Skeletal muscle cell (primary cell): ENCODE measurements at places on chromosomes 7 and 10.
A peak's percentile ranks its signal among the peaks of the same experiment; 100 is the strongest.

GRCh38 chr7:13144673-13145072 lies 457.2 kb downstream of the ARL4A start:
- peak; percentile 51 for DNase-seq

- no peak for DNase-seq
Observed at GRCh38 chr7:74235518-74236268, 18.5 kb downstream of the RFC2 start.

DNA sequence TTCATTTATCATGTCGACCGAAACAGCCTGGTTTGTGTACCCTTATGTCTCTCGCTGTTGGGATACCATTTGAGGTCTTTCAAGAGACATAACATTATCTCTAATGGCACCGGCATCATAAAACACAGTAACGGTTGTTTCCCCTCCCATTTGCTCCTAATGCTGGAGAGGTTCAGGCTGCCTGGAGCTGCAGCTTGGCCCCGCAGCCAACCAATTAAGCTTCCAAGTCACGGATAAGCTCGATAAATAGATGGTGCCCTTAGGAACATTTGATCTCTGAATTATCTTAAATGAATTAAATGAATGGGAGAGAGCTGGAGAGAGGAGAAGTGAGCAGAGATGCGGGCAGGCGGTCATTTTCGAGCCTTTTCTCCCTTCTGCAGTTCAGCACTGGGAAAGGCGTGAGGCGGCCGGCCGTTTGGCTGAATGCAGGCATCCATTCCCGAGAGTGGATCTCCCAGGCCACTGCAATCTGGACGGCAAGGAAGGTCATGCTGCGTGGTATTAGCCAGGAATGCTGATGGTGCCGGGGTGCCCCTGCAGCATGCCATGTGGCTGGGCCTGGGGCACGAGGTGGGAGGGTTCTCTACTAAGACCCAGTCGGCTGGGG lies 12.6 kb downstream of the CPA4 start:
- no peak for DNase-seq

DNA sequence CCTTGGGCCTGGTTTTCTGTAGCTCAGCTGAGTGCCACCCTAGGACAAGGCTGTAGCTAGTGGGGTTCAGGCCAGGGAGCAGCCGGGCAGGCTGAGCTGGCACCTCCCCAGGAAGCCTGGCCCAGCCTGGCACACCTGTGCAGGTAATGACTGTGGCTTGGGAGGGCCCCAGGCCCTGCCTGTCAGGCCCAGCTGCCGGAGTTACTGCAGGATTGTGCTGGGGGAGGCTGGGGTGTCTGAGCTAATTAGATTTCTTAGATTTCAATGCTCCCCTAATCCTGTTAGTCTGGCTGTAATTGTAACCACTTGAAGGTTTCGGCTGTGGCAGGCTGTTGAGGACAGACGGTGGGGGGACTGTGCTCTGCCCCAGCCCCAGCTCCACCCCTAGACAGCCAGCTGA lies 6.0 kb downstream of the ZMIZ1 start:
- no peak for DNase-seq

- DNase-seq = no peak
Observed at GRCh38 chr7:125516194-125516593, 586.6 kb upstream of the POT1 start.

DNA sequence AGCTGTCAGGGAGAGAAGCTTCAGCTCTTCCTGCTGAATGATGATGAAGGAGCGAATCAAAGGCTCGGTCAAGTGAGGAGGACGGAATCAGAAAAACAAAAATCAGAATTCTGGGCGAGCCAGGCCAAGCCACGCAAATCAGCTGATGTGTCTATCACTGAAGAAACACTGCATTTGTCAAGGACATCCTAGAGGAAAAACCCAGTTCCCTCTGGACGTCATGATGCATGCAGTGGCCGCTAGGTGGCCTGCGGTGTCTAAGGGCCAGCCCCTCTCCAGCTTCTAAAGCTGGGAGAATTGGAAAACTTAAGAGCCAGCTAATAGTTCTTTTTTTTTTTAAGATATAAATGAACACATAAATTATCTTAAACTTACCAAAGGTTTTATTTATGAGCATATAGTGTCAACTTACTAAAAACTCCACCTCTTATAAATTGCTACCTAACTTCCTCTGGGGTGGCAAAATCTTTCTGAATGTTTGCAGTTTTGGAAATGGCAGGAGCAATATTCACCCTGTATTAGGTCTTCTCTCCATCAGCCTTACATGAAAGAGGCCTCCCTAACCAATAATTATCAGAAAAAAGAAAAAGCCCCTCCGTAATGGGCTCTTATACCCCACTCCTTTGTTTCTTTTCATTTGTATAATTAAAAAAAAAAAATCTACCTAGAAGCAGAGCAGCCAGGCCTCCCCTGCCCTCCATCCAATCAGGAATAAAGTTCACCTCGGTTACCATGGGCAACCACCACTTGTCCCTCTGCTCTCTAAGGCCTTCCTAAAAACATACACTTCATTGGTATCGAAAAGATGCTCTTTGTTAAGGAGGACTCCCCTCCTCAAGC lies 186.8 kb downstream of the USP6NL start:
- DNase-seq = peak; percentile 11

GRCh38 chr10:100510533-100511308 lies 8.9 kb downstream of the SEC31B start:
- DNase-seq = no peak

- no peak for DNase-seq
Observed at GRCh38 chr10:73647211-73647874, 6.1 kb upstream of the MYOZ1 start.
